COLO829 (cell line): ENCODE measurements at places on chromosomes 5 and 9.

DNA sequence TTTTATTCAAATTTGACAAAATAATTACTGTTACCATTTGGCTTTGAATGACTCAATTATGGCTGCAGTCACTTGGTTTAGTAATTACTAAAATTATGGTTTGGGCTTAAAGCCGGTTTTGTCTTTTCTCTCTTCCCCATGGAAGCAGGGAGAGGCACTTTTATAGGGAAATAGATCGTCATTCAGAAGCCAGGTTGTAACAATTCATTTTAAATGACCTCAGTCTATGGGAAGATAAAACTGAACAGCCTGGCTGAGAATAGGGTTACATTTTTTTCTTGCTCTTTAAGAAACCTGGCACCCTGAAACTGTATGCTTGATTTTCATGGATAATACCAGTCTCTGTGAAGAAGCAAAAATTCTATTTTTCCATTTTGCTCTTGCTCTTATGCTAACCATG lies 169.8 kb downstream of the SMC2 start:
- no peak for DNase-seq

DNA sequence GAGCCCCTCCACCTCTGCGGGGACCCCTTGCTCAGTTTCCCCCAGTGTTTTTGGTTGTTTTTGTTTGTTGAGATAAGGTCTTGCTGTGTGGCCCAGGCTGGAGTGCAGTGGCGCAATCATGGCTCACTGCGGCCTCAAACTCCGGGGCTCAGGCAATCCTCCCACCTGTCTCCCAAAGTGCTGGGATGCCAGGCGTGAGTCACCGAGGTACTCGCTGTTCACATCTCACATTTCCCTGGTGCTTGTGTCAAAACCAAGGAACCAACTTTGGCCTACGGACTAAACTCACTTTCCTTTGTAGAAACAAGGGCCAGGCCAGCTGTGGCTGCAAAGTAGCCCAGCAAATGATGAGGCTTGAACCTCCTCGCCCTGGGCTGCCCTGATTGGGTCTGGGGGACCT lies 9.7 kb upstream of the AJM1 start:
- no peak for DNase-seq

GRCh38 chr5:157350939-157351801 lies 85.2 kb downstream of the CYFIP2 start:
- DNase-seq: peak; percentile 21

- DNase-seq: no peak
These were observed 20.5 kb upstream of the MEIKIN start for GRCh38 chr5:131965826-131966415.

DNA sequence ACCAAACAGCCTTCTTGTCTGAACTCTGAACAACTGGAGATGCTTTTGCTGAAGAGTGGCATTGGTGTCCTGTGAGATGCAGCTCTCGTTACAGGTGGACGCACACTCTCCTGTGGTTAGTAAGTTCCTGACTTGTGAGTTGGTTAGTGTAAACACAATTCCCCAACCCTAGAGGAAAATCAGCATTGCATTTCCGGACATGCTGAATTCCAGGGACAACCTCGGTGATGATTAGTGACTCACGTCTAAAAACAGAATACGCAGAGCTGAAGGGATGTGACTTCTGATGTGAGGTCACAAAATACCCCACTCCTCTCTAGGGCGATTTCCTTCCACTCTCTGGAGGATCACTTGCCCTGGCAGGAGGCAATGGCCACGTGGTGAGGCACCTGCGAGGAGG lies 5.0 kb downstream of the OR2V2 start:
- DNase-seq: no peak

DNA sequence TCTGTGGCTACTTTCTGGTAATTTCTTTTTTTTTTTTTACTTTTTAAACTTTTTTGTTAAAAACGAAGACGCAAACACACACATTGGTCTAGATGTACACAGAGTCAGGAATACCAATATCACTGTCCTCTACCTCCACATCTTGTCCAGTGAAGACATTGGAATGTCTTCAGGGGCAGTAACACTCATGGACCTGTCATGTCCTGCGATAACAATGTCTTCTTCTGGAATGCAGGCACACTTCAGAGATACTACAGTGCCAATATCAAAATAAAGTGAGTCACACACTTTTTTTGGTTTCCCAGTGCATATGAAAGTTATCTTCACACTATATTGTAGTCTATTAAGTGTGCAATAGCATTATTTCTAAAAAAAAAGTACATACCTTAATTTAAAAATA lies 175.9 kb downstream of the ARRDC3 start:
- DNase-seq: no peak
